Left renal cortex interstitium (tissue), 4 donors: ENCODE measurements at places on chromosomes 2 and 18.

GRCh38 chr2:1757567-1757966 is 13.3 kb upstream of the PXDN start:
- no peak for DNase-seq

DNA sequence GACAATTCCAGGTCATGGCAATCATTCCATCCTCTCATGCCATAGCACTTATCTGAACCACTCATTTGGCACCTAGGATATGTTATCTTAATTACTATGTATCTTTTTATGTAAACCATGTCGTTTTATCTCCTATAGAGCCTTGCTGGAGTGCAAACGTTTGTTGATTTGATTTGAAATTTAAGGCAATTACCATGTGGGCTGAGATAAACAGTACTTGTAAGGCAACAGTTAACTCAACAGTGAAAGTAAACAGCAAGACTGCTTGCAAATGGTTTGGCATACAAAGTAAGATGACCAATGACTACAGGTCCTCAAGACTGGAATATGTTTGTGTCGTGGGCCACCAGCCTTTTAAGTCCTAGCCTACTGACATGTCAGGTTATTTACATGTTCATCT is 133.7 kb upstream of the ZFP36L2 start:
- DNase-seq, result no peak

- no peak for DNase-seq
Observed at GRCh38 chr2:39620067-39620466, 45.6 kb upstream of the TMEM178A start.

- DNase-seq, result no peak
Observed at GRCh38 chr2:86066007-86066578, 39.6 kb downstream of the POLR1A start.

GRCh38 chr2:64643838-64644457 is 9.8 kb downstream of the SERTAD2 start:
- DNase-seq, result no peak

GRCh38 chr2:45699032-45699658 is 47.7 kb downstream of the PRKCE start:
- no peak for DNase-seq

GRCh38 chr2:24164416-24164973 is 10.4 kb upstream of the FAM228A start:
- no peak for DNase-seq

- DNase-seq, result no peak
Observed at GRCh38 chr2:237715459-237715947, 83.1 kb upstream of the RBM44 start.

DNA sequence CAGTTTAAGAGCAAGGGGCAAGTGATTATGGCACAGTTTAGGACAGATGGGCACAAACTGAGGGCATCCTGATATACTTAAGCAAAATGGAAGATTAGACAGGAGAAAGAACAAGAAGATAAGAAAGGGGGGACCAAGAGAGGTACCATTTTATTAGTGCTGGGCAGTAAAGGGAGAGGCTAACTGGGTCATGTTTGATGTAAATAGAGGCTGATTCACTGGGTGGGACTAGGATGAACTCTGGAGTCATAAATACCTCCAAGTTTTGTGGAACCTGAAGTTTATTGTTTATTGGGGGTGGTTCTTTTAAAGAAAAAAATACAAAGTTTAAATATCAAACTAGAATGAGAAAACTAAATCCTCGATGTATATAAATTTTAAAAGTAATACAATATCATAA is 1067.2 kb upstream of the GYPC start:
- DNase-seq, result no peak

GRCh38 chr2:189533288-189534035 is 47.1 kb downstream of the SLC40A1 start:
- DNase-seq, result no peak

DNA sequence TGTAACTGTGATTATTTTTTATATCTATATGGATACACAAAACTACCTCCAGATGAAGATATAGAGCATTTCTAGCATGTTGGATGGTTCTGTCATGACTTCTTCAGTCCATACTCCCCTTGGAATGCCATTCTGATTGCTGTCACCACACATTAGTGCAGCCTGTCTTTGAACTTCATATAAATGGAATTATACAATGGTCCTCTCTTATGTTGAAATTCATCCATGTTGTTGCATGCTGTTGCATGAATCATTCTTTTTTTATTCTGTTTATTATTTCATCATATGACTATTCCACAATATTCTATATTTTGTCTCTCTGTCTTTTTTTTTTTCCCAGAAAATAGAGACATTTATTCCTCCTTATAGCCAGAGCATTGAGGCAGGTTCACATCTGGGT is 74.1 kb downstream of the OSBPL6 start:
- no peak for DNase-seq

DNA sequence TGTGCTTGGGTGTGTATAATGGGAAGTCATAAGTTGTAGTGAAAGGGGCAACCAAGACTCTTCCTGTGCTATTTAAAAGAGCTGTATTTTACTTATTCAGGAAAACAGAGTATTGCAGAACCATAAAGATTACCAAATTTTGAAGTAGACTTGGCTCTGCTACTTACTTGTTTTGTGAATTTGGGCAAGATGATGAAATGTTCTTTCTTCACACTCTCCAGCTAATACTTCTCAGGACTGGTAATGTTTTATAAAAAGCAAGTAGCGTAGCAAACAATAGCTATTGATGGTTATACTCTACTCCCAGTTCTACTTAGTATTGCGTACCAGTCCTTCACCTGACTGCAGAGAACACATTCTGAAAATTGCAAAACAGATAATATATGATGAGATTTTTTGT is 374.1 kb downstream of the ARHGAP15 start:
- no peak for DNase-seq

DNA sequence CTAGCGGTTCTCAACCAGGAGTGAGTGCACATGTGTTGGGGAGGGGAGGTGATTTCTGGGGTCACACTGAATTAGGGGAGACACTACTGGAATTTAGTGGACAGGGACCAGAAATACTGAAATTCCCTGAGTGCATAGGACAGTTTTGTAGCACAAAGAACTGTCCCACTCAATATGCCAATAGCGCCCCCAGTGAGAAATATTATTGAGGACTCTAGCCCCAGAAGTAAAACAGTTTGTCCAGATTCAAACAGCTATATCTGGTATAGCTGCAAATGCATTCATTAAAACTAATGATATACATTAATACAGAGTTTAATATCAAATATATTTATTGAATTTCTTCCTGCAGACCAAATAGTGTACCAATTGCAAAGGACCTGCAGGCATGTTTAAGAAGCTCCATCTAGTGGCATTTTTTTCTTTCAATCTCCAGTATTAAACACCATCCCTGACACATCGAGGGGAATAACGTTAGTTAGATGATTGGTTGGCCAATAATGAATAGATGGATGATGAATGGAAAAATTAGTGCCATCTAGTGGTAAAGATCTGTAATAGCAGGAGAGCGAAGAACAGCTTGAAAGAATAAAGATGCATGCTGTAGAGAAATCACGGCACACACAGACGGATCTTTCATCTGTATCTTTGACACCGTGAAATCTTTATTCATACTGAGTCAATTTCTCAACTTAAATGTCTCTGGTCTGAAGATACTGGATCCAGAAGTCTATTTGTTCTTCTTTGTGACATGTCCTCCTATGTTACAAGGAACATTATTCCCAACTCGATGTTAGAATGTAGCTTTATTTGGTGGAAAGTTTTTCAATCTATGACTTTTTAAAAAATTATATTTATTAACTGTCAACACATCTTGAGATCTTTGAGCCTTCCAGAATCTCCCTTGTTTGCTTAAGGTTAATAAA is 62.5 kb downstream of the DHRS9 start:
- no peak for DNase-seq

GRCh38 chr2:74648009-74648443 is at the start of gene M1AP:
Gene M1AP, minus strand, starts transcription at chr2:74648330. Its CDS starts 8,055 bp downstream, at chr2:74640275.
- DNase-seq, result no peak

DNA sequence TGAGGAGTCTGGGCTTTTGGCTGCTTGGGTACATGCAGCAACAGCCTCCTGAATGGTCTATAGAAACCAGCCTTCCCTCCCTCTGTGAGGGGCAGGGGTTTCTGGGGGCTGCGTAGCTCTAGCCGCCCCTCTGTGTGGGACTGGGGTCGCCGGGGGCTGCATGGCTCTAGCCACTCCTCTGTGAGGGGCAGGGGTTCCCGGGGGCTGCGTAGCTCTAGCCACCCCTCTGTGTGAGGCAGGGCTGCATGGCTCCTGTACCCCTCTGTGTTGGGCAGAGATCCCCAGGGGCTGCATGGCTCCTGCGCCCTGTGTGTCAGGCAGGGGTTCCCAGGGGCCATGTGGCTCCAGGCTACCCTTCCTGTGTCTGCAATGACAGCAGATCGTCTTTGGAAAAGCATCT is 17.6 kb downstream of the HS6ST1 start:
- DNase-seq, result no peak

GRCh38 chr2:19357402-19358241 is 801 bp downstream of the OSR1 start:
- no peak for DNase-seq

DNA sequence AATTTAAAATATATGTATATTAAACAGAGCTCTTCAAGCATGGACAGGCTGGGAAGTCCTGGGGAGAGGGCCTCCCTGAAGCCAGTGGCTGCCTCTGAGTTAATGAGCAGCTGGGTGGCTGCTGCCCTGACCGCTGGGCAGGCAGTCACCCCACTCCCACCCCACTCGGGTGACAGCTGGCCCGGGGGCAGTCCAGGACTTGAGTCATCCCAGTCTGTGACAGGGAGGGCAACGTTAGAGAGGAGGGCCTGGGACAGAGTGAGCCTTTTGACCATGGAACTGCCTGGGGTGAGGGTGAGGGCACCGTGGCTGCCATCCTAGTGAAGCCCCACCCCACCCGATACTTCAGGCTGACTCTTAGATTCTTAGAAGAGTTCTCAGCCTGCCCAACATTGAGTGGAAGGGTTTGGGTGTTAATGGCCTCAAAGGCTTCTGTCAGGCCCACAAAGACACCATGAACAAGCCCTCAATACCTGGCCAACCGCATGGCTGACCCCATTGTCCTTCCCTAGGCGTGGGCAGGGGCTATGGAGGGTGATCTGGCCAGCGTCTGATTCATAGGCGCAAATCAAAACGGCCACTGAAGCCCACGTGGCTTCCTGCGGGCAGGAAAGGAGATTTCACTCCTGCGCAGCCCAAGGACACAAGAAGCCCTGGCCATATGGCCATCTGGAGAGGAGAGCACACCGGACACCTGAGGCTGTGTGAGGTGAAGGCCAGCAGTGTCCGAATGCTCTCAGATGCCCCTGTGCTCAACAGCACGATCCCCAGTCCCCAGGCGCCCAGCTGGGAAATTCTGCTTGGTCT is 47.5 kb downstream of the MRPS5 start:
- no peak for DNase-seq

- no peak for DNase-seq
Observed at GRCh38 chr2:149828520-149829210, 241.1 kb upstream of the MMADHC start.

GRCh38 chr2:46258937-46259776 is 38.0 kb upstream of the EPAS1 start:
- DNase-seq, result no peak

DNA sequence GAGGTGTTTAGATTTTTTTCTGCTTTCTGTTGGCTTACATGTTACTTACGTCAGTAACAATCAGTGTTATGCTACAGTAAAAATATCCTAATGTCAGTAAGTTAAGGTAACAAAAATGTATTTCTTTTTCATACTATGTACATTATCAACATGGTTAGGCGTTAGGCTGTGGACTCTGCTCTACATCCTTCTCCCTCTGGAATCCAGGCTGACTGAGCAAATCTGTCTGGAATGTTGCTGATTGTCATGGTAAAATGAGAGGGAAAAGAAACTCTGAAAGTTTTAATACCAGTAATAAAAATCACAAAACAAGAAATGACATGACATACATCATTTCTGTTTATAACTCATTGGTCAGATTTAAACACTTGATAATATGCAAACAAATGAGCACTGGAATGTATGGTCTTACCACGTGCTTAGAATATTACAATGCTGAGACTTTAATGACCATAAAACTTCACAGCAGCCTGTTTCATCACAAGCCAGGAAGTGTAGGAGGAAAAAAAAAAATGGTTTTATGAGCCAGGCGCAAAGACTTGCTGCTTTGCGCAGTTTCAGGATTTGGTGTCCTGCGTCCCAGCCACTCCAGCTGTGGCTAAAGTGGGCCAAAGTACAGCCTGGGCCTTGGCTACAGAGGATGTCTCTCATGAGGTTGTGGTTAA is 252.4 kb downstream of the FSIP2 start:
- no peak for DNase-seq

- DNase-seq, result no peak
Observed at GRCh38 chr2:182456784-182457183, 29.9 kb upstream of the PDE1A start.

DNA sequence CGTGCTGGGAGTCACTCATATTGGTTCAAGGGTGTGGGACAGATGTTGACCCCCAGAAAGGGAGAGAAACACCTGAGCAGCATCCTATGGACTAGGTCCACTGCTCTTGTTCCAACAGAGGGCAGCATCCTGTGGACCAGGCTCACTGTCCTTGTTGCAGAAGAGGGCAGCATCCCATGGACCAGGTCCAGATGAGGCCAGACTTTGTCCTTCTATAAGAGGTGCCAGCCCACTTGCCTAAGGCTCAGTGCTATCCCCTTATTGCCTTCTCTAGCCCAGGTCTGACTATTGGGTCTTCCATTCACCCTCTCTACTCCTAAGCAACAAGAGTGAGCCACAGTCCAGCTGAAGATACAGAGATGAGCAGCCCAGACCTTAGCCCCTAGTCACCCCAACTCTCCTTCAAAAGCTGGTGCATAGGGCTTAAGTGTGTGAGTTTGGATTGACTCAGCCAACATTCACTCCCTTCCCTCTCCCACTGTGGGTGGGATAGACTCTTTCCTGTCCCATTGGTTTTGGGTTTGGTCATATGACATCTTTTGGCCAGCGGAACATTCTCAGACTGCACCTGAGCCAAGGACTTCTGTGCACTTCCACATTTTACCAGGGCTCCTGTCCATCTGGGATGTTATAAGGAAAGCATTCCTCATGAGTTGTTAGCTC is 132.4 kb upstream of the GPC1 start:
- DNase-seq, result no peak

DNA sequence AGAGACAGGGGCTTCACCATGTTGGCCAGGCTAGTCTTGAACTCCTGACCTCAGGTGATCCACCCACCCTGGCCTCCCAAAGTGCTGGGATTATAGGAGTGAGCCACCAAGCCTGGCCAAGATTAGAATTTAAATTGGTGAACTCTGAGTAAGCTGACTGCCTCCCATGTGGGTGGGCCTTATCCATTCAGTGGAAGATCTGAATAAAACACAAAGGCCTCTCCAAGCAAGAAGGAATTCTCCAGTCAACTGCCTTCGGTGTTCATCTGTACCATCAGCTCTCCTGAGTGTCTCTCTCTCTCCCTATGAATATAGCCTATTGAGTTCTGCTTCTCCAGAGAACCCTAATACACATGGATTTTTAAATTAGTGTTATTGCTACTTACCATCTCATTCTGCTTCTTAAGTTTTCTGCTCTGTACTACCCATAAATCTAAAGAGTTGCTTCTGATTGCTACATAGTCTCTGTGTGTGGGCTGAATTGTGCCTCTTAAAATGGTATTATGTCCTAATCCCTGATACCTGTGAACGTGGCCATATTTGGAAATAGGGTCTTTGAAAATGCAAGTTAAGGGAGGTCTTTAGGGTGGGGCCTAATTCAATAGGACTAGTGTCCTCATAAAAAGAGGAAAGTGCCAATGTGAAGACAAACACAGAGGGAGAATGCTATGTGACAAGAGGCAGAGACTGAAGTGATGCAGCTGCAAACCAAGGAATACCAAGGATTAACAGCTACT is 36.3 kb downstream of the FBXO11 start:
- no peak for DNase-seq
